ENCODE measurements at places on chromosomes 7 and 10.

GRCh38 chr10:70907637-70908405, 19.5 kb upstream of the PCBD1 start:
- no peak for DNase-seq

GRCh38 chr10:80598084-80598798, 60.5 kb downstream of the SH2D4B start:
- no peak for DNase-seq

GRCh38 chr10:35637462-35637861, 4.6 kb downstream of the FZD8 start:
- DNase-seq: no peak

DNA sequence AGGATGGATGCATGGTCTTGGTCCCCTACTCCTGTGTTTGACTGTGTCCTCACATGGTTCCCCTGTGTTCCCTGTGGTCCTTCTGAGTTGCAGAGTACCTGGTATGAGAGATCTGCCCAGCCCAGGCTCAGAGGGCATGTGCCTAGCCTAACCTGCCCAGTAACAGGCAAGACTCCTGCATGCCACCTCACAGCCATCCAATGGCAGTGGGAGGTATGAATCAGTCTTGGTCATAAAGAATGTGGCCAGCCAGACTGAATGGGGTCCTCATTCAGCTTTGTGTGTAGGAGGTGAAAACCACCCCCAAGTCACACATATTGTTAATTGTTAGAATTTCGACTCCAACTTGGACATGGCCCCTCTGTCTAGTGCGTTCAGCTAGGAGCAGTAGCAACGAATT, 17.2 kb upstream of the GPR158 start:
- no peak for DNase-seq

- DNase-seq: no peak
Measured at GRCh38 chr7:155303039-155303593, 5.4 kb downstream of the INSIG1 start.

- no peak for DNase-seq
Measured at GRCh38 chr7:19397911-19398310, 252.7 kb upstream of the FERD3L start.

DNA sequence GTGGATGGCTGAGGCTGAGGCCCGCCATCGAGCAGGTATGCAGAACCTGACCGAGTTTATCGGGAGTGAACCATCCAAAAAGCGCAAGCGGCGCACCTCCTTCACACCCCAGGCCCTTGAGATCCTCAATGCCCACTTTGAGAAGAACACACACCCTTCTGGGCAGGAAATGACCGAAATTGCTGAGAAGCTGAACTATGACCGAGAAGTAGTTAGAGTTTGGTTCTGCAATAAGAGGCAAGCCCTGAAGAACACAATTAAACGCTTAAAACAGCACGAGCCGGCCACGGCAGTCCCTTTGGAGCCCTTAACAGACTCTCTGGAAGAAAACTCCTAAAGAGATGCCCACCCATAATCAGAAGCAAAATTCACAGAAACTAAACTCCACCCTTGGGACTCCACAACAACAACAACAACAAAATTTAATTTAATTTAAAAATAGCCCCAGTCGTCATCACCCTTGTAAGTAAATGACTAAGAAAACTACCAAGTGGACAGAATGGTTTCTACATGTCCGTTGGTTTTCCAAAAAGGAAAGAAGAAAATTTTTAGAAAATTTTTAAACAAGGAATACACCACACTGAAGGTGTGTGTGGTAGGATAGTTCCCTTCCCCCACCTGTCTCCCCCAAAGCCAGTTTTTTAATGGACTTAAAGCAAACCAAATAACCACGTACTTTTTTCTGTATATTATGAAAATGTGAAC, 101.7 kb upstream of the YAE1 start:
- DNase-seq: no peak

GRCh38 chr7:75723444-75723843, 15.3 kb downstream of the HIP1 start:
- DNase-seq: no peak

GRCh38 chr7:149196705-149197171, 1.4 kb downstream of the ZNF282 start:
- no peak for DNase-seq

- no peak for DNase-seq
Measured at GRCh38 chr7:50363327-50364060, 59.0 kb downstream of the IKZF1 start.

GRCh38 chr7:155761162-155761561, 51.1 kb downstream of the SHH start:
- DNase-seq: no peak

DNA sequence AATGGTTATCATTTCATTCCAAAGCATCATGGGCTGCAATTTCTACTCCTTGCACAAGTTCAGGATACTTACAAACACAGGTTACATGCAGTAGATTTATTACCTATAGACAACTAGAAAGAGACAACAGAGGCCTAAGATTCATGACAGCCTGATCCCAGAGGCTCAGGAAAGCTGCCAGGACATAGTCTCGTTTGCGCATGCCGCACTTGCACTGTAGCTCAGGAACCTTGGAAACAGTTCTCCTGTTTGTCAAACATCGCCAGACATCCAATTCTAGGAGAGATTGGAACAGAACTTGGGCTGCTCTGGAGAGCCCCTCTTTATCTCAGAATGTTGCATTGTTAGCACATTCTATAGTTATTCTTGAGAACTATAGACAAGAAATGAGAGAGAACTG, 216.2 kb upstream of the CDC14C start:
- no peak for DNase-seq

DNA sequence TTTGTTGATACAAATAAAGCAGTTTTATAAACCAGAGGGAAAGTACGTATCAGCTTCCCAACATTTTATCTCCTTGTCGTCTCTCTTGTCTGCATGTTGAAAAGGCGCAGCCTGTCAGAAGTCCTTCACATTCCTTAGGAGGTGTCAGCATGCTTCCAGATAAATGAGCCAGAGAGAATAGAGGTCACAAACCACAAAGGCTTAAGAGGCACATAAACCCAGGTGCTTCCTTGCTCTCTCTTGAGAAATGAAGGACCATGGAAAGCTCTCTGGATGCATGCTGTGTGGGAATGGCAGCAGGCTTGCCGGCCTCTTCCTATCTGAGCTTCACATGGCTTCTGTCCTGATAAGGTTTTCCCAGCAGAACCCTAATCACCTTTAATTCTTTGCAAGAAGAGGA, 448.5 kb downstream of the XPNPEP1 start:
- DNase-seq: no peak

DNA sequence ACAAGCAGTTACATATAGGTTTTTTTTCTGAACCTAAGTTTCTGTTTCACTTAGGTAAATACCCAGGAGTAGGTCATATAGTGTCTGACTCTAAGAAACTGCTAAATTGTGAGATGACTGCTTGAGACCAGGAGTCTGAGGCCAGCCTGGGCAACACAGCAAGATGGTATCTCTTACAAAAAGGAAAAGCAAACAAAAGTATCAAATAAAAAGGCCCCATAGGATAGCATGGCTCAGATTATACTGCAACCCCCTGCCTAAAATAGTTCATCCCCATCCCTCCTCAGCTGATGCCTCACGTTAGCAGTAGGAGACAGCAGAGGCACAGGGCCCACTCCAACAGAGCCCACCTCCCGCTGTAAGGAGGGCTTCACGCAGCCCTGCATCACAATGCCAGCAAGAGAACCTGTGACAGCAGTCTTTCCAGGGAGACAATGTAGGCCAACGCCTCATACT, 90.3 kb downstream of the SRPK2 start:
- no peak for DNase-seq

GRCh38 chr7:95996174-95996573, 223.8 kb downstream of the DYNC1I1 start:
- DNase-seq: no peak

GRCh38 chr7:6197801-6198551, 74.4 kb downstream of the CYTH3 start:
- no peak for DNase-seq

DNA sequence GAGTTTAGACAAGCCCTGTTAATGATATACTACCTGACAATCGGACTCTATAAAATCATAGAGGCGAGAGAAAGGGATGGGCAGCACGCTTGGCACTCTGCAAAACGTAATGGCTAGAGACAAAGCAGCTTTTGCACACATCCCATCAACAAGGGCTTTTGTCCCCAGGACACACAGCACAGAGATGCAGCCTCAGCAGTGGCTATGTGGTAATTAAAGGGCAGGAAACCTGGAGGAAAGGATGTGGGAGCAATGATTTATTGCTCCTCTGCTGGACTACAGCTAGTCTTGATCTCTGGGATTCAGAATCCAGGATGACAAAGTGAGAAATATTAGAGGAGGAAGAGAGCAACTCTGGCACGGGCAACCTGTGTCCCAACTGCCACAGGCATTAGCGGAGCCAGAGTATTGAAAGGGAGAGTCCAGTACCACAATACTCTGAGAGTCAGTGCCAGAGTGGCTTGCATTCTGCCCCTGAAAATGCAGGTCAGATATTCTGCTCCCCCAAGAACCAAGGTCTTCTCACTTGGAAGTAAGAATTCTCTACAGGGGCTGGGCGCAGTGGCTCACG, 96.5 kb downstream of the ARMH3 start:
- no peak for DNase-seq

GRCh38 chr10:48245977-48246376, 28.5 kb downstream of the FRMPD2 start:
- no peak for DNase-seq

- no peak for DNase-seq
Measured at GRCh38 chr10:123295644-123296043, 141.4 kb downstream of the BUB3 start.

Data from GM12864 (cell line).